ENCODE measurements at places on chromosomes 5 and 9.

DNA sequence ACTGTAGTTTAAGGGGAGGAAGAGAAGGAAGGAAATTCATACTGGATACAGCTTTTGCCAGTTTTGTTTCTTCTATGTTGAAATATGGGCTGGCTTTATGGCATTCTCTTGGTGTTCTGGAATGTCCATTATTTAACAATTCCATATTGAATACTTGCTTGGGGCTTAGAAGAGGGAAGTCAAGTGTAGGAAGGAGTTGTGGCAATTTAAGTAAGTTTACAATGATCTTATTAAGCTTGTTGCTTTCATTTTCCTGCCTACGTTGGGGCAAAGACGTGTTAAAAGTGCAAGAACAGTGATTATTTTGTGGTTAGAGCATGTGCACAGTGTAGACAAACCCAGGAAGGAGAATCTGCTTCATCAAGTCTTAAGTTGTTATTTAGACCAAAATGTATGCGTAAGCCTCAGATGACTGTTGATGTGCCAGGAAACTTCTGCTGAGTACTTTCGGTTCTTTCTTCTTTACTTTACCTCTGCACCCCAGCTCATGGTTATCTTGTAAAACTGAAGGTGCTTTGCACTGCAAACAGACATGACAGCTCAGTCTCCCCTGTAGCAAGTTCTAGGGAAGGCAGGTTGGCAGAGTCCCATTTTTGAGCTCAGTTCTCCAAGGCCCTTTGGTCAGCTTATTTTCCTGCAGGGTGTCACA is 75.8 kb downstream of the F2RL2 start:
- no peak for DNase-seq

DNA sequence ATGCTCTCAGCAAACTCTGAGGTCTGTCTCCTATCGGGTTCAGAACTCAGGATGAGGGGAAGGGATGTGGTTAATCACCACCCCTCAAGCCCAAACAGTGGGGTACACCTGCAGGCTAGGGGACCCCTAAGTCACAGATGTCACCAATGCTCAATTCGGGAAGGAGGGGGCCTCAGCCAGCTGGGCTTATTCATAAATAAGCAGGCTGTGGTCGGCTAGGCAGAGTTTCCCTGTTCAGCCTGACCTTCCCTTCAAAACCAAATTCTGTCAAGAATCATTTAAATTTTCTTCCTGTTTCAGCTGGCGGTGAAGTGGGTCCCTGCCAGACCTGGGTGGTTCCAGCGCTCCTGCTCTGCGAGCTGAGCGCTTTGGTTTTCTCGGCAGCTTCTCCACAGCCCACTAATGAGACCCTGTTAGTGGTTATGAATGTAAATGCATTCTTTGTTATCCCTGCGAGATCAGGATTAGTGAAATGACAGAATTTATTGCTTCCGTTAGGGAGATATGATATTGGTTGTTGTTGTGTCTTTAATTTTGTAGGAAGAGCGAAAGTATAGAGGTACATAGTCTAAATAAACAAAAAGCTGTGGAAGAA is 68.3 kb downstream of the AK8 start:
- no peak for DNase-seq

GRCh38 chr9:130824643-130825350 is 10.3 kb upstream of the ABL1 start:
- peak; percentile 84 for DNase-seq

DNA sequence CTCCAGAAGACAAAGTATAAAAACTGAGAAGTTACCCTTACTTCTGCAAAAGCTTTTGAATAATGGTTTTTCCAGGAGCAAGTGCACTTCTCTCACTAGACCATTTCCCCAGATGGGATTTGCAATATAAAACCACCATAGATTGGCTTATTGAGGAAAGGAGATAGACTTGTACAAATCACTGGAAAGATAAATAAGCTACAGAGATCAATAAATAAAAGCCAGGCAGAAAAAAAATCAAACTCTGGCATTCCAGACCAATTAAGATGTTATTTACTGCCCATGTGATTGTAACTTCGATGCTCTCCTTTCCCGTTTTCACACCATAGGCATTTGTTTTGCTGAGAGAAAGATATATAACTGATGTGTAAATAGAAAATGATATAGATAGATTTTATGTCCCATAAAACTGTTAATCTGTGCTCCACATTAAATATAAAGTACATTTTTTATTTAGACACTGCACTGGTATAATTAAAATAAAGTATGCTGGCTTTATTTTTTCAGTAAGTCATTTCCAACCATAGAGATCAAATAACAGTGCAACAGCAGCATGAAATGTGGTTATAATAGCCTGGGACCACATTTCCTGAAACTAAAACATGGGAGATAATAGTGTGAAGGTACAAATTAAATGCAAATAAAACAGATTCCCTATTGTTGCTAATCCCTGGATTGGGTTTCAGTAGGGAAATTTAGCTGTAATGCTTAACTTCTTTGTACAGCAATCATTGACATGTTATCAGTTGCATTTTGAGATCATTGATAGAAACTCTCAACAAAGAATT is 177.7 kb downstream of the NR2F1-AS1 start:
- DNase-seq, result no peak

DNA sequence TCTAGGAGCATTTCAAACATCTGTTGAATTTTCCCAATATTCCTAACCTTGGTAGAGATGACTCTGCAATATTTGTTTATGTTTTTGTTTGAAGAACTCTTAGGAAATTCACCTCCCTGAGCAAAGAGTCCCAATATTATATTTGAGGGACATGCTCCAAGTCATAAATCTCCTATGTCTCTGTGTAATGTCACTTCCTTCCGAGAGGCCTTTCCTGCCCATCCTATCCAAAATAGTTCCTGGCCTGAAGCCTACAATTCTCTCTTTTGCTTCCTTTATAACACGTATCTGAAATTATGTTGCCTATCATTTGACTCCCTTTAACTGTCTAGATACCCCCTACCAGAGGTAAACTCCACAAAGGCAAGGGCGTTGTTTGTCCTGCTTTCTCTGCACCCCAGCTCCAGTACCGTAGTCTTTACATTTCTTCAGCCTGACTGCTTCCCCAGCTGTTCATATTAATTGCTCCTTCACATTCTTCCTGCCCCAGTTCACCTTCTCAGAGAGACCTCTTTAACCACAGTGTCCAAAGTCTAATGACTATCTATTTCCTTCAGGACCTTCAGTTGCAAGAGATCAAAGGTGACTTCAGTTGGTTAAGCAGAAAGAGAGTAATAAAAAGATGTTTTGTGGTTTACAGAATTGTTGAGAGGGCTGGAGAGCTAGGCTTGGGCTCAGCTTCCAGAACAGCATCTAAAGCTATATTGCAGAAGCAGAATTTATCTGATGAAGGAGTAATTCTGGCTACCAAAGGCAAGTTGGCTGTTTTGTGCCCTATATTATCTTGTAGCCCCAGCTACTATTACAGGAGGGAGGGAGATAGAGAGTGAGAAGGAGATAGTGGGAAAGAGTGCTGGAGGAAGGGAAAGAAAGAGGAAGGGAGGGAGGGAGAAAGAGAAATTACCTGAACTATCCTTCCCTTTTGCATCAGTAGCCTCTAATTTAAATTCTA is 109.3 kb upstream of the TMEM161B start:
- no peak for DNase-seq

DNA sequence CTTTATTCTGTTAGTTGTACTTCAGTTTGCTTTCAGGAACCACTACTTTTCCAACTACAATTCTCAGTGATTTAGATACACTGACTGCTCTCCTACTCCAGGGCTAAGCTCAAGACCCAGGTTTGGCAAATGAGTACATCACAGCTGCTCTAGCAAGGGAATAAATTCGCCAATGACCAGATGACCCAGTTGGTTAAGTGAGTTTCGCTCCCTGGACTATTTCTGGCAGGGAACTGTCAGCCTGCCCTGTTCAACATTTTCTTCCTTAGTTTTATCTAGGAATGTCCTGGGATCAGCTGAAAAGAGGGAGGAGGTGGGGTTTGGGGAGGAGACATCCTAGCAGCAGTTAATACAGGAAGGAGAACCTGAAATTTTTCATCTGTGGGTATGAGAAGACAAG is 6.4 kb upstream of the STARD4 start:
- no peak for DNase-seq

DNA sequence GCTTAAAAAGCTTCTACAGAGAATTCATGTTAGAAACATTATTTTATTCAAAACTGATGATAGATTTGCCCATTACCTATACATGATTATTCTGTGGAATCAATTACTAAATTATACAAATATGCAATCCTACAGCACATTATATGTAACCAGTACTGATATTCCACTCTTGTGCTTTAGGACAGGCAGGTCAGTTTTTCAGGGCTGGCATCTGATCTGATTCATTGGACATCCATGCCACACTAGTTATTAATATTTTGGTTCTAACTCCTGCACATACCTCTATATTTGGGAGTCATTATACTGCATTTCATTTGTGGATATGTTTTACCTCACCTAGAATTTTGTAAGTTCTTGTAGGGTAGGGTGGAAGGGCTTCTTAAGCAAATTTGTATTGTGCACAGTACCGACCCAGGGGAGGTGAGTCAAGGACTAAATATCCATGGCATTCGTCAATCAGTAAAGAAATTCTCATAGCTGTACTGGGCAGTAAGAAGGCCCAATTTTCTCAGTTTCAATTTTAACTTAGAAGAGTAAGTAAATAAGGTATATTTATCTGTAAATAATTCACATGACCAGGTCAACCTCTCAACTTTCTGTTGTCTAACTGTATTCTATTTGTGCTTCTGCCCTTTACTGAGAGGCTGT is 33.5 kb downstream of the ELOVL7 start:
- DNase-seq, result no peak

- DNase-seq, result no peak
Measured at GRCh38 chr5:58988938-58989337, 406.1 kb downstream of the RAB3C start.

DNA sequence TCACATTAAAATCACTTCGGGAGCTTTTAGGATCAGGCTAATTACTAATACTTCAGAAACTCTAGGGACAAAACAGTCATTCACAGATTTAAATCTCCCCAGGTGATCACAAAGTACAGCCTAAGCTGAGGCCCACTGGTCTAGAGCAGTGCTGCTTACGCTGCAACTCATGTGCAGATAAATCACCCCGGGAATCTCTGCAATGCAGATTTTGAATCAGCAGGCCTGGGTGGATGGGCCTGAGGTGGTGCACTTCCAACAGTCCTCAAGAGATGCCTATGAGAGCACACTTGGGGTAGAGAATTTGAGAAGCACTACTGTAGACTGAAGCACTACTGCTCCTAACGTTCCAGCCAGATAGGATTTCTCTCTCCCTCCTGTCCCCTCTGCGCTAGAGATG is 28.4 kb downstream of the CSF1R start:
- no peak for DNase-seq

- no peak for DNase-seq
Measured at GRCh38 chr9:132703336-132703735, 33.1 kb downstream of the GTF3C4 start.

GRCh38 chr5:76696251-76696650 is 19.7 kb upstream of the F2R start:
- DNase-seq, result no peak

GRCh38 chr5:92455011-92455410 is 1071.9 kb upstream of the ARRDC3 start:
- DNase-seq, result no peak

DNA sequence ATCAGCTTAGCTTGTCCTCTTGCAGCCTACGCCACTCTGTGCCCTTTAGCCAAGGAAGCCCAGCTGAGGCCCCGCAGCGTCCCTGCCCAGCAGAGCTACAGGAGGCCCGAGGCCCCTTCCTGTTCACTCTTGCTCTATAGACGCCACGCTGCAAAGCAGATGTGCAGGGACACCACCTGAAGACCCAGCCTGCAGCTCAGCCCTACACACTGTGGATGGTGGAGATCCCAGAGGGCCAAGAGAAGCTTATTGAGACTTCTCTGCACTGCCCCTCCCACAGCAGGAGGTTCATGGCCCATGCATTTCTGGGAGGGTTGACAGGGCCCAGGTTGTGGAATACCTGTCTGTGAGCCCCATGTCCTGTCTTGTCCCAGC is 33.6 kb downstream of the IRF1 start:
- no peak for DNase-seq

DNA sequence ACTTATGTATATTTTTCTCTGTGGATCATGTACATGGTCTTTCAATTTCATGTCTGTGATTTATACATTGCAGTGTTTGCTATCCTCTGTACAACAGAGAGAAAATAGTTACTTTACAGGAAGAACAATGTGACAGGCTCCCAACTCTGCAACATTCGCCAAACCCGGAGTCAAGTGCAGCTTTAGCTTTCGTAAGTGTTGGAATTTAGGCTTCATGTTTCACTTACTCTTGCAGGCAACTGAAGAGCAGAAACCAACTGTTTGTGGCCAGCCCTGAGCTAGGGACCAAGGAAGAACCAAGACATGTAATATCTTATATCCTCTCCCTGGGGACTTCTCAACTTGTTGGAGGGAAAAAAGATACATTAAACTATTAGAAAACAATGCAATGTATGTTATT is 147.9 kb downstream of the C5orf15 start:
- no peak for DNase-seq

DNA sequence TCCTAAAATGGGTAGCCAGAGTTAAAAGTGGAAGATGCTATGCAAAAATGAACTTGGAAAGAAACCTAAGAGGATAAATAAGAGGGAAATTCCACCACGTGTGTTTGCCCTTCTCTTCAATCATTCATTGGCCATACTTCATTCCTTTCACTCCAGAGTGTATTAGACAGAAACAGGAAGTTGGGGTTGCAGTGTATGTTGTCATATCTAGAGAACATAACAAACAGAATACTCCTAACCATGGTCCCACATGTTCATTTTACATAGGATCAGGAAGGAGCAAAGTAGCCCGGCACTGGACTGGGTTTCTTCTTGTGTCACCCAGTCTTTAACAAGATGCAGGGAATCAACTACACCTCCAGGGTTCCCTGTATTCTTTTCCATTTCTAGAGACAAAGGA is 7.6 kb upstream of the GPBP1 start:
- no peak for DNase-seq

GRCh38 chr5:43281840-43282658 is 31.2 kb downstream of the HMGCS1 start:
- no peak for DNase-seq

GRCh38 chr9:123669346-123669745 is 260.6 kb downstream of the DENND1A start:
- DNase-seq, result peak; percentile 41

DNA sequence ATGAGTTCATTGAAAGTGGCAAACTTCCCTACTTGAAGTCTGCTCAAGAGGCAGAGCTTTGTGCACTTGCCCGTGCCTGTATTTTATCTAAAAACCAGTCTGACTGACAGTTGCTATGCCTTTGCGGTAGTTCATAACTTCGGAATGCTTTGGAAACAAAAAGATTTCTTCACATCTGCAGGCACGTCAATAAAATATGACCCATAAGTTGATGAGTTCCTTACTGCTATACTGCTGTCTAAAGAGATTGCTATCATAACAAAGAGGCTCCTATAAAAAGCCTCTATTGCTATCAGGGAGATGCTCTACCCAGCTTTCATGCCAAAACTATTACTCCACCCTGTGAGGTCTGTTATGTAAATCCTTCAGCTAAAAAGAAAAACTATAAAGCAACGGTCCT is 25.4 kb upstream of the RNF20 start:
- DNase-seq, result no peak

DNA sequence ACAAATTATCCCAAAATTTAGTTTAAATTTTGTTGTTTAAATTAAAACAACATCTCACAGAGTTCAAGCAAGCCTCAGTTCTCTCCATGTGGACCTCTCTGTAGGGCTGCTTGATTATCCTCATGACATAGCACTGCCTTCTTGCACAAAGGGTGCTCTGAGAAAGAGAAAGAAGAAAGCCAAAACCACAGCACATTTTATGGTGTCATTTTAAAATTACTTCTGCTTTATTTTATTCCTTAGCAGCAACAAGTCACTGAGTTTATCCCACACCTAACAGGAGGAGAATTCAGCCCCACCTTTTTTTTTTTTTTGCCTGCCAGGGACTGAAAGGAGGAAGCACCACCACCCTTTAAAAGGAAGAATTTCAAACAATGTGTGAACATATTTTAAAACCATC is 12.8 kb upstream of the KCNV2 start:
- no peak for DNase-seq
